Adrenal gland (tissue), 19 donors: ENCODE measurements at places on chromosomes 4 and X. TPM values are rescaled to one million over a fixed set of nuclear protein-coding genes. Genes with fewer than 3 reads are reported as not detected.
A peak's percentile ranks its signal among the peaks of the same experiment; 100 is the strongest.

DNA sequence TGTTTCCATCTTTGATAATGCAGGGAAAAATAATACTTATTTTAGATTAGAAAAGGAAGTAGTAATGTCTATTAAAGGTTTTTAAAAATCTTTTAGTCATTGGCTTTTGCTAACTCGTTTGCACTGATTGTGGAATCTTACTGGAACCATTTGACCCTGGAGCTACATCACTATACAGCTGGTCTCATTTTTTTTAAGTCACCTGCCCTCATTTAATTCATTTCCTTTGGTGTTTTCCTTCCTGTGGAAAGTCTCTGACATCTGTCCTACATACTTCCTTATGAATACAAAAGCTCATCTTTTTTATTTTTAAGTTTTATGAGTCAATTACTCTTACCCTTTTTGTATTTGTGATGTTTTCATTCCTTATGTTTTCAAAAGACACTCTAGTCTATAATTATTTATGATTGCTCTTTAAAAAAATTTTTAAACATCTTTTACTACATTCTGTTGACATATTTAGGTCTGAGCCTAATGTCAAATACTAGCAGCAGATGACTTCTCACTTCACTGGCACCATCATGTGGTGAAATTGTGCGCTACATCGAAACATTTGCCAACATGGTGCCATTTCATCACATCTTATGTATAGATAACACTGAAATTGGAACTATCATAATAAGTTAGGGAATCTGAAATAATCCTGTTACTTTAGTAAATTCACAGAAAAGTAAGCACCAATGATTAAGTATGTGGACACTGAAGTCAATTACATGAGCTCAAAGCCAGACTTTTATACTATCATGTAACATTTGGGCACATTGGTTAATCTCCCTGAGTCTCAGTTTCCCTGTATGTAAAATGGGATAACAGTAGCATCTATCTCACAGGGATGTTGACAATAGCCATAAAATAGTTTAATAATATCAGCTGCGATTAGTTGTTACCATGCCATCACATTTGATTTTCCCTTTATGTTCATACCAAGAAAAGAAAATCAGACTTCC, 9.4 kb upstream of the MMAA start:
- no peaks in the 10 kb centered on the region for H3K27me3 ChIP-seq
- no peak overlapping the region for H3K4me3 ChIP-seq
- no peaks in the 10 kb centered on the region for H3K36me3 ChIP-seq
- DNase-seq = peak; percentile 61

The FGF2 gene
- 1.3 TPM for total RNA-seq

DNA sequence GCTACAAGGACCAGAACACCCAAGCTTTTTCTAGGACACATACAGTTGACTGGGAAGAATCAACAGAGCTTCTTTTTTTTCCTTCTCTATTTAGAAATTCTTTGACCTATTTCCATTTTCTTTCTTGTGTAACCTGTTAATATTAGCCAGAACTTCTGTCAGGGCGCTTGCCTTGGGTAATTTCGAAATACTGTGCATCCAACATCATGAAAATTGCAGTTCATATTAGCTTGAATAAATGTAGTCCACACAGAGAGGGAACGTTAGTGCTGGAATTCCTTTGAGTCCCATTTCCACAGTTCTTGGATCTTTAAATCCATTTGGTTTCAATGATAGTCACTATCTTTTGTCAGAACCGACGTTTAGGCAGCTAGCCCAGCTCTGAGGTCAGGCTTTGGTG, 141.8 kb downstream of the MXRA5 start:
- H3K4me3 ChIP-seq = no peak overlapping the region
- no peak for DNase-seq
- no peaks in the 10 kb centered on the region for H3K36me3 ChIP-seq
- H3K27ac ChIP-seq = no peak overlapping the region
- H3K4me1 ChIP-seq = no peaks in the 10 kb centered on the region

DNA sequence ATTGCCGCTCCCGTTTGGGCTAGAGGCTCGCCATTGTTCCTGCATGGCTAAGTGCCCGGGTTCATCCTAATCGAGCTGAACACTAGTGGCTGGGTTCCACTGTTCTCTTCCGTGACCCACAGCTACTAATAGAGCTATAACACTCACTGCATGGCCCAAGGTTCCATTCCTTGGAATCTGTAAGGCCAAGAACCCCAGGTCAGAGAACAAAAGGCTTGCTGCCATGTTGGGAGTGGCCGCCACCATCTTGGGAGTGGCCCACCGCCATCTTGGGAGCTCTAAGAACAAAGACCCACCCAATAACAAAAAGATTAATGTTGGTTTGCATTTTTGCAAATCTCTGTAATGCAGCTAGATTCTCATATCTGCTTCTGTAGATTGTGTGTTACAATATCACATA, 299.0 kb downstream of the DCHS2 start:
- no peaks in the 10 kb centered on the region for H3K36me3 ChIP-seq
- no peak for DNase-seq
- H3K4me1 ChIP-seq = no peaks in the 10 kb centered on the region
- H3K27ac ChIP-seq = no peak overlapping the region

GRCh38 chr4:76377481-76377901, 43.5 kb downstream of the CCDC158 start:
- H3K4me3 ChIP-seq = no peak overlapping the region
- H3K4me1 ChIP-seq = no peaks in the 10 kb centered on the region
- DNase-seq = no peak
- H3K36me3 ChIP-seq = no peaks in the 10 kb centered on the region
- H3K27ac ChIP-seq = no peak overlapping the region

- H3K4me3 ChIP-seq = no peak overlapping the region
- no peaks in the 10 kb centered on the region for H3K36me3 ChIP-seq
- no peak for DNase-seq
Observed at GRCh38 chr4:81921751-81922159, 450.0 kb upstream of the RASGEF1B start.

GRCh38 chr4:131426023-131426758, 1722.9 kb upstream of the PCDH10 start:
- DNase-seq = no peak
- no peaks in the 10 kb centered on the region for H3K27me3 ChIP-seq
- H3K27ac ChIP-seq = no peak overlapping the region

DNA sequence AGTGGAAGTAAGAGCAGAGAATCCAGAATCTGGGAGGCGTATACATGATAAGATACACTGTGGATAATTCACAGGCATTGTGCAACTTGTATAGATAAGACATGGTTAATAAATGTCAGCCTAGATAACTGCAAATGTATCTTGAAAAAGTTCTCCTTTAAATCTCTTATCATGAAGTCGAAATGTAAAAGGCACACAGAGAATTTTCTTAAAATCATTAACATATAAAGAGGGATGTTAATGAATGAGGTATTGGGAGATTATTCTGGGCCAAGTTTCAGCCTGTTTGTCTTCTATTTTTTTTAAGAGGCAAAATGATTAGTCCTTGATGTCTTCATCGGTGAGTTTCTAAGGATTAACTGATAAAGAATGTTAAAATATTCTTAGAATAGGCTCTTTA, 835 bp downstream of the TDO2 start:
- no peak for DNase-seq
- H3K27ac ChIP-seq = no peak overlapping the region
- H3K27me3 ChIP-seq = no peaks in the 10 kb centered on the region
- peak overlapping the region; percentile 3 for H3K4me3 ChIP-seq
- H3K4me1 ChIP-seq = no peaks in the 10 kb centered on the region
